ENCODE measurements at places on chromosomes 6 and 20. TPM values are rescaled to one million over a fixed set of nuclear protein-coding genes. Genes with fewer than 3 reads are reported as not detected.

The IMPG1 gene
- total RNA-seq, result not detected

DNA sequence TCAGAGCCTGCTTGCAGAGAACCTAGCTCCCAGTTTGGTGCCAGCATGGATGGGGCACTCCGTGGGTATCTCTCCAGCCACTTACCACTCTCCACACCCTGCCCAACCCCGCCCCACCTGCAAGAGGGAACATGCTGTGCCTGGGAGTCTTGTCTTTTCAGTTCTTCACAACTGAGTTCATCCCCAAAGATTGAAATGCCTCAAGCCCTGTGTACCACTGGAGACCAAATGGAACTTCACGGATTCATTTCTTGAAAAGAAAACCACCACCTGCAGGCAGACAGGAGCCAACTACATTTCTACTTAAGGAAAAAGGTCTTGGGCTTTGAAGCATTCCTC, 50.1 kb downstream of the TRERF1 start:
- DNase-seq, result no peak

DNA sequence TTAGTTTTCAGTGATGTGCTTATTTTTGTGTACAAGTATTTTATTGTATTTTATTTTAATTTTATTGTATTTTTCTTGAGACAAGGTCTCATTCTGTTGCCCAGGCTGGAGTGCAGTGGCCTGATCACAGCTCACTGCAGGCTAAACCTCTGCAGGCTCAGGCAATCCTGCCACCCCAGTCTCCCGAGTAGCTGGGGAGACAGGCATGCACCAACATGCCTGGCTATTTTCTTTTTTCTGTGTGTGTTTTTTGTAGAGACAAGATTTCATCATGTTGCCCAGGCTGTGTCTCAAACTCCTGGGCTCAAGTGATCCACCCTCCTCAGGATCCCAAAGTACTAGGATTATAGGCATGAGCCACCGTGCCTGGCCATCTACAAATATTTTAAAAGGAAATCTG, 146.3 kb downstream of the MANEA start:
- DNase-seq, result no peak

The MACROD2 gene
- total RNA-seq, result not detected

DNA sequence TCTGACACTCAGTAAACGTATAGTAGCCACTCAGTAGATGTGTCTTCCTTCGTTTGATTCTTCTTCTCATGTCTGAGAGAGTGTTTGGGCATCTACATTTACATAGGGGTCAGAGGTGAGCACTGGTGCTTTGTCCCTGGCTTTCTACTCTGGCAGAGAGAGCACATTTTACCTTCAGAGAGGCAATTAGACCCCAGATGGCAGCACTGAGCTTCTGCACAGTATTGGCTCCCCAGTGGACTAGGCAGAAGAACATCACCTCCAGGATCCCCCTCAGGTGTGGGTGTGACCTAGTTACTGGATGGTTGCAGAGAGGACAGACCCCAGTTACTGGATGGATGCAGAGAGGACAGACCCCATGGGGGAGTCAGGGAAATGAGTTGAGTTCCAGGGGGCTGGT, 327.2 kb downstream of the DHX35 start:
- DNase-seq, result no peak

The GMDS gene
- total RNA-seq, result 34.3 TPM

- no peak for DNase-seq
These were observed 52.1 kb downstream of the RNASET2 start for GRCh38 chr6:166904101-166904746.

DNA sequence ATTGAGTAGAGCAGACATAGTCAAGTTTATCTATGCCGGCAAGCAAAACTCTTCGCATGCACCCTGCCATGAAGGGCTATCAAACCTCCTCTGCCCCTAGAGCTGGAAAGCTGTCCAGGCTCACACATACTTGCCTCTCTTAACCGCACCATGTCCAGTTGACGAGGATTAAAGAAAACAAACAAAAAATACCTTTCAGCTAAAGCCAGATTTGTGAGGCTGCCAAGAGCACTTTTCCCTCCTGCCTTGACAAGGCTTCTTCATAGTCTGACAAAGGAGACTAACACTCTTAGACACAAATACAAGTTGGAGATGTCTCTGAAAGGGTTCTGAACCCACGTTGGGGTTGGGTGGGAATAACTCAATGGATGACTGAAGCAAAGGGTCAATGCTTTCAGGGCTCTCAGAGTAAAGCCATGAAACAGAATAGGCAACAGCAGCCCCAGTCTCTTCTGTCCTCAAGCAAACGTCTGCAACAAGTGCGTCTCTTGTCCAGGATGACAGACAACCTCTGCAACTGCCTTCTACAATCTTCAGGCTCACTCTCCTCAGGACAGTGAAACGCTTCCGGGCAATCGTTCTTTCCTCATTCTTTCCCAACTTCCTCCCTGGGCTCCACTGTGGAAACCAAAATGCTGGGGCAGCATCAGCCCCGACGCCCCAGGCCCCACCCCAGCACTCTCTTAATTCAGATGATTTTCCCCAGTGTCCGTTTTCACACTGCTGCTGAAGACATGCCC, 57.8 kb downstream of the AGPAT4 start:
- DNase-seq, result no peak

- DNase-seq, result no peak
These were observed 15.2 kb upstream of the MRPS18A start for GRCh38 chr6:43702534-43703440.

DNA sequence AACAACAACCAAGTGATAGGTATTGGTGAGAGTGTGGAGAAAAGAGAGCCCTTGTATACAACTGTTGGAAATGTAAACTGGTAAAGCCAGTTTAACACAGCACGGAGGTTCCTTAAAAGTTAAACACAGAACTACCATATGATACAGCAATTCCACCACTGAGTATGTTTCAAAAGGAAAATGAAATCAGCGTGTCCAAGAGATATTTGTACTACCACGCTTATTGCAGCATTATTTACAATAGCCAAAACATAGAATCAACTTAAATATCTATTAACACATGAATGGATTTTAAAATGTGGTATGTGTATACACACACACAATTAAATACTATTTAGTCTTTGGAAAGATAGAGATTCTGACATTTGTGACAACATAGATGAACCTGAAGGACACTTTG, 1.1 kb downstream of the PTCHD4 start:
- no peak for DNase-seq

DNA sequence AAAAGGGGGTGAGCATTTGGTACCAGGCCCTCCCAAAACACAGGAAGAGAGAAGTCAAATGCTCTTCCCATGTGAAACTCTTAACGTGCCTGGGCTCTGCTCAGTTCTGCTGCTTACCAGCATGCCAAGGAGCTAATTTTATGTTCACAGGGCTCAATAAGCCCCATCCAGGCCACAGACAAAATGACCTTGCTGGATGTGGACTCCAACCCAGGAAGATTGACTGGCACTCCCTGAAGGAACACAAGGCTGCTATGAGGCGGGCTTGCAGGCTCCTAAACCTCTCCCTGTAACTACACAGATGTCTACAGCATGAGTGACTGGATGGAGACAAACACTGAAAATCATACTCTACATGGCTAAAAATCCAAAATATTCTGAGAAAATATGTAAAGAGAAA, 50.6 kb downstream of the CHD6 start:
- DNase-seq, result no peak

GRCh38 chr6:121839896-121840295, 404.4 kb downstream of the GJA1 start:
- no peak for DNase-seq

- no peak for DNase-seq
These were observed 226.3 kb upstream of the DTNBP1 start for GRCh38 chr6:15888798-15889772.

The SMOC2 gene
- not detected for total RNA-seq

DNA sequence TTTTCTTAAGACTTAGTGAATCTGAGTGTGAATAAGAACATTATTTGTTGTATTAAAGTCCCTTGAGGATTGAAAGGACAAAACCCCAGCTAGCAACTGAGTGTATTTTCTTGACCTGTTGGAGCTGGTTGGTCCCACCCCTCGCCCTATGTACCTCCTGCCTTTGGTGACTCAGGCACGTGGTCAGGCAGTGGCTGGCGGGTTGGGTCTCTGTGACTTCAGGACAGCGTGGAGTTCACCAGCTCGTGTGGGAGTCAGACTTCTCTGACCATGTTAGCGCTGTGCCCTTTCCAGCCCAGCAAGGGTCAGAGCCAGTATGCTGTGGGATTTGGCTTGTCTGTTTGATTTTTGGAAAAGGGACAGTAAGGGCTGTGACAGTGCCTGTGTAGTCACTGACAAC, 93.7 kb downstream of the SSR1 start:
- DNase-seq, result no peak

- peak; percentile 74 for DNase-seq
These were observed 44.9 kb upstream of the SUPT3H start for GRCh38 chr6:45422503-45423110.

DNA sequence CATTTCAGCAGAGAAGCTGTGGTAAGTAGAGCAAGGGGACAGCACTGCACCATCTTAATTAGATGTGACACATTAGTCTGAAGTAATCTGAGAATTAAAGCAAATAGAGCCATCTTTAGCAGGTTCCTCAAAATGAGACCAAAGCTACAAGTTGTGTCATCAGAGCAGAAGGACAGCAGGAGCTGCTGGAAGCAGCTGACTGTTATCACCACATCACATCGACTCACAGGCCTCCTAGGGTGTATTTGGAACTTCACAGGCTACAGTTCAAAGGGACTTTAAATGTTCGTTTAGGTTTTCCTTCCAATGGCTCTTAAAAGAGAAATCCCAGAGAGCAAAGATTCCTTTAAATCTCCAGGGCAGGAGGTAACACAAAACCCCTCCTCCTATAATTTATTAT, 69.5 kb downstream of the LCA5 start:
- DNase-seq, result no peak

The PRRC2A gene
- total RNA-seq, result 257 TPM

The TRAPPC3L gene
- total RNA-seq, result not detected

The CPXM1 gene
- total RNA-seq, result 0.25 TPM

The RNF182 gene
- total RNA-seq, result not detected

DNA sequence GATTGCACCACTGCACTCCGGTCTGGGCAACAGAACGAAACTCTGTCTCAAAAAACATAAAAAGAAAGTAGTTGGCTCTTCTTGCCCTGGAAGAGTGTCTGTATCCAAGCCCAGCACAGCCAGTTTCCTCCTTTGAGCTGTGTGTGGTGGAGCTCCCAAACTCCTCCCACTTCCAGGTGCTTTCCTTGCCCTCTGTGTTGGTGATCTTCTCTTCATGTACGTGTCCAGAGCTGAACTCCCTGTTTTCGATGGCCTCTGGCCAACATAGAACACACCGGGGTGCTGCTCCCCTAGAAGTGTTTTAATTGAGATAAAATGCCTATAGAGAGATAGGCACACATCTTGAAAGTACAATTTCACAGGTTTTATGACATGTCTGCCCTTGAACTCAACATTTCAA, 16.7 kb upstream of the SGK2 start:
- DNase-seq, result no peak

The ZNF165 gene
- 1.2 TPM for total RNA-seq

DNA sequence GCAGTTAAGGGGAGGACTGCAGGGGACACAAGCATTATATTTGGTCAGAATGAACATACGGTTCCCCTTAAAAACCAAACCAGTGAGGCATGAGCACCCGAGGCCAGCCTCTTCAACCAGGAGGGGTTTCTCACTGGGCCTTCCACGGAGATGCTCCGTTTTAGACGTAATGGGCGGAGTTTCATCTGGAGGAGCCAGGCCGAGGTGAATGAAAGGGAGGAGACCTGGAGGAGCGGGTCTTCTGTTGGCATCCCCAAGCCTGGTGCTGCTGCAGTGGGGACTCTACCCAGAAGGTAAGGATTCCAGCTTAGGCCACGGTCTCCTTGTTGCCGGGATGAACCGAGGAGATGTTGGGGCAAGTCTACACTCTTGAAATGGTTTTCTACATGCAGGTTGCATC, 47.4 kb downstream of the ADNP start:
- DNase-seq, result no peak

GRCh38 chr20:51379601-51380341, 162.7 kb downstream of the NFATC2 start:
- no peak for DNase-seq

The PROKR2 gene
- not detected for total RNA-seq

DNA sequence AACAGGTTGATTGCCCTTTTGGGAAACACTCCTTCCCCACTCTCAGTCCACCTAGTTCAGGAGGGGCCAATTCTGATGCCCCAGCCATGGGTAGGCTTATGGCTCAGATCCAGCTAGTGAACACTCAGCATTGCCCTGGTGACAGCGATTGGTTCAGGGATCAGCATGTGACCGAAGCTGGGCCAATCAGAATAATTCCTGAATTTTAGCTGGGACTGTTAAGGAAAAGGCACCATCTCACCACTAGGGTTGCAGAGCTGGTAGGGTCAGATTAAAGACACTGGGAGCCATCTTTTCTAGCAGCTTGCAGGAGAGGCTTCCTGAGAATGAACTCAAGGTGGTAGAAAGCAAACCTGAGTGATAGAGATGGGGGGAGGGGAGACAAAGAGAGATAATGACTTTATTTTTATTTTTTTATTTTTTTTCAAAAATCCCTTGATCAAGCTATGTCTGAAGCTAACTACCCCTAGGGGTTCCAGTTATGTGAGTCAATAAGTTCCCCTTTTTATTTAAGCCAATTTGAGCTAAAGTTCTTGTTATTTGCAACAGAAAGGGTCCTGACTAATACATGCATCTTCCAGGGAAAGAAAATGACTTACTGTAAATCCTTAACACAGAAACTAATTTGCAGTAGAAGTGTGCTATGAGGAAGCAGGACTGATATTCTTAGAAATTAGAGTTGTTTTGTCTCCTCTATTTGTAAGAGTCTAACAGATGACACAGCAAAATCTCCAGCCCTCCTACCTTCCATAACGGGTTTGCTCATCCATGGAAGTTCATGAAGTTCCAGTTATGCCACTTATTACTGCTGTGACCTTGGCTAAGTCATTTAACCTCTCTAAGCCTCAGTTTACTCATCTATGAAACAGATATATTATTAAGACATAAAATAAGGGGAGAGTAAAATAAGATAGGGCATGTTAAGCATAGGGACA, 44.7 kb downstream of the EYA2 start:
- no peak for DNase-seq

GRCh38 chr20:34337544-34337943, 25.5 kb upstream of the ITCH start:
- no peak for DNase-seq

DNA sequence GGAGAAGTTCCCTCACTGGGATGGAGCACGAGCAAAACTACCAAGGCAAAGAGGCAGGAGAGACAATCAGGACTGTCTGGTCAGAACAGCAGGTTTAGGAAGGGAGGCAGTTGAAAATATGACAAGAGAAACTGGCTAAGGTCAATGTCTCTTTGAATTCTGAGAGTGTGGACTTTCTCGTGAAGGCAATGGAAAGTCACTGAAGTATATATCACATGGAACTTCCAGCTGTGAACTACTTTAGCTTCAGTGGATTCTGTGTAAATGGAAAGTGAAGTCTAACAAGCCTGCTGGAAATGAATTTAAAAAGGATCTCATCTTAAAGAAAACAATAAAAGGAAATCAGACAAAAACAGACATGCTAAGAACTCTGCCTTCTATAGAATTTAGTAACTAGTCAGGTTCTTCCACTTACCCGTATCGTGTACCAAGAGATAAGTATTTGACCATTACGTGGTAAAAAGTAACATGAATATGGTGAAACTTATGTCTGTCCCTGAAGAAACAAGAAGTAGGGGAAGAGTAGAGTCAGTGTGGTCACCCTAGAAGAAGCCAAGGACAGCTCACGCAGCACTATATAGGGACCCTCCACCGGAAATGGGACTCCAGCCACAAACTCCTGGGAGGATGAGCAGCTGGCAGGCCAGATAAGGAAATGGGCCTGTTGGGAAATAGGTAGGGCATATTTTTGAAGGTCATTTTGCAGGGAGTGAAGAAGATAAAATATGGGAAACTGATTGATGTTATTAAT, 123.4 kb downstream of the MAP7 start:
- no peak for DNase-seq
